Left kidney (tissue), 8 donors: ENCODE measurements at places on chromosomes 7 and 10. TPM values are rescaled to one million over a fixed set of nuclear protein-coding genes. Genes with fewer than 3 reads are reported as not detected.
A peak's percentile ranks its signal among the peaks of the same experiment; 100 is the strongest.

DNA sequence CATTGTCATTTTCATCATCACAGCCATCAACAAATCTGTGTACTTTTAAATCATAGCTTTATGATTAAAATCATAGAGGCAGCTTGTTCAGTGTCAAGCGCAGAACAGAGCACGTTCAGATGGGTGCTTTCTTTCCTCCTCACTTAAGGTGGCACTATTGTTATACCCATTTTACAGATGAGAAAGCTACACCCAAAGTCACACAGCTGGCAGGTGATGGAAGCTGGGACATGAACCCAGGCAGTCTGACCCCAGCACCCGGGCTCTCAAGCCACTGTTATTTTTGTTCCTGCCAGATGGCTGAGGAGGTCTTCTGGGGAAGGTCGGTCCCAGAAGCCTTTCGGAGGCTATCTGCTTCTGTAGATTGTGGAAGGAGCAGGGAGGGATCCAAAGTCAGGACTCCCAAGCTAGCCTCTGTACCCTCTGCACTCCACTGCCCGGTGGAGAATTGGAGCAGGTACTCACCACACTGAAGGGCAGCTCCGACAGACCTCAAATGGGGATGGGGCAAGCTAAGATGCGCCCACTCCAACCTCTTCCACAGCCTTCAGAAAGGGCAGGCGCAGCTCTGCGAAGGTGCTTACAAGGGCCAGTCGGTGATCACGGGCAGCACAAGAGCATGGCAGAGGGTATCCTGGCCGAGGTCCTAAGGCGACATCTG is 610 bp downstream of the AVPI1 start:
- no peak for DNase-seq

DNA sequence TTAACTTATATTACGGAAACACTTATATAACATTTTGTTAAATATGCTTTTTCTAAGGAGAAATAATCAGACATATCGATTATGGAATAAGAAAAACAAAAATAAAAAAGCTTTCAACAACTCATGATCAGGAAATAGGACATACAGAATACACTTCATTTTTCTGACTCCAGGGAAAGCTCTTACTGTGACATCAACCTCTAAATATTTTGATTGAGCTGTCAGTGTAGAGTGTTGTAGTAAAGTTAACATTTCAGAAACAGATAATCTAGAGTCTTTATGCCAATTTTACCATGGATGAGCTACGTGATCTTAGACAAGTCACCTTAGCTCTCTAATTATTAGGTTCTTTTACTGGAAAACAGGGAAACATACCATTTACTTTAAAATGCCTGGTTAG is 218.9 kb upstream of the SORCS1 start:
- DNase-seq, result no peak

DNA sequence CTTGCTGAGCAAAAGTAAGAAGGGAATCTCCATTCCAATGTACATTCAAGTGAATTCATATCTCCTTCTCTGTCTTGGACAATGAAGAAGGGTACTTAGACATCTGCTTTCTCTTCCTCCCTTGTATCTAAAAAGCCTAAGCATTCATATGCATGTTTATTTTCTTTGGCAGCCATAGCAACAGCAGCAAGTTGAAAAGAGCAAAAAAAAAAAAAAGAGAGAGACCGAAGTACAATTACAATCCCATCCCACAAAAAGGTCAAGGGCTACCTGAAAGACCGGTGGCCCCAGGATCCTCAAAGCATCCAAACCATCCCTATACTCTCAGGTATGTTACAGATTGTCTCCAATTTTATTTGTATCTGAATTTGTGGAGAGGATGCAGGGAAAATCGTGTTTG is 4.1 kb downstream of the OR2F1 start:
- no peak for DNase-seq

DNA sequence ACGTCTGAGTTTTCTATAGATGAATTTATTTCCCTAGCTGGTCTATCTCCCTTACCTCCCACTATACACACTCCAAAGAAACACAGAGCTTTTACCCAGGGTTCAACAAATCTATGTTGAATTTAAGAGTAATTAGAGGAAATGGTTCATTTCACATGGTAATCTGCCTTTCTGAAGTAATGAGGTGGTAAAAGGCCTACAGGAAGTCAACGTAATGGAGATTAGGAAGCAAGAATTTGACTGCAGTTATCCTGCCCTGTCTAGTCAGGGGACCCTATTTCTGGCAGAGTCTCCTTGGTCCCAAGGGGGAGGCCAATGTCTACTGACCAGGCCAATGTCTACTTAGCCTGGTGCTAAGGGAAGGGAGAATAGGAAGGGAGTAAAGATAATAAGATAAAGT is 21.4 kb upstream of the SIRT1 start:
- DNase-seq, result no peak

LRGUK gene
- polyA plus RNA-seq, result 4.3 TPM

- no peak for DNase-seq
Measured at GRCh38 chr10:69818676-69819239, 17.1 kb downstream of the COL13A1 start.

GRCh38 chr7:12768948-12769347 is 81.5 kb downstream of the ARL4A start:
- DNase-seq, result no peak

HMX2 gene
- 0.75 TPM for polyA plus RNA-seq

CALHM2 gene
- polyA plus RNA-seq, result 10.3 TPM

DNA sequence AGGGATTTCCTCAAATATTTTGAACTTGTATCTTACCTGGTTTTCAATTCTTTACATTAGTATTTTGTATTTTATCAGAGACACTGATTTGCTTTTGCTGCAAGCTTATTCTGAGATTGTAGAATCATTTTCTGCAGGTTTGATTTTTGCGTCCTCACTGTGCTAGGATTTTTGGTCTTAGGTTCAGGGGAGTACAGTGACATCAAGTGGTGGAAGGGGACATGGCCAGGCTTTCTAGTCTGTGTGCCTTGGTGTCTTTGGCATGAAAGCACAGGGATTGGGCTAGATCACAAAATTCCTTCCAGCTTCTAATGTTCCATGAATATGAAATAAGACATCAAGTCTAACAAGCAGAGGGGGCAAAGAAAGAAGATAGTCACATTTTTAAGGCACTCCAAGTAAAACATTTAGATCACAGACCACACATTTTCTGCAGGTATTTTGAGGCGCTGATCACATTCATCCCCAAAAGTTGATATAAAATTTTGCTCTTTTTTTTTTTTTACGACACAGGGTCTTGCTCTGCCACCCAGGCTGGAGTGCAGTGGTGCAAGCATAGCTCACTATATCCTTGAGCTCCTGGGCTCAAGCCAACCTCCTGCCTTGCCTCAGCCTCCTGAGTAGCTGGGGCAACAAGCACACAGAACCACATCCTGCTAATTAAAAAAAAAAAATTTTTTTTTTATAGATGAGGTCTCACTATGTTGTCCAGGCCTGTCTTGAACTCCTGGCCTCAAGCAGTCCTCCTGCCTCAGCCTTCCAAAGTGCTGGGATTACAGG is 124.4 kb downstream of the PON1 start:
- DNase-seq, result peak; percentile 67
